ENCODE measurements at places on chromosomes 16 and 17.

- DNase-seq, result no peak
Observed at GRCh38 chr17:238071-238963, 56.9 kb upstream of the DOC2B start.

DNA sequence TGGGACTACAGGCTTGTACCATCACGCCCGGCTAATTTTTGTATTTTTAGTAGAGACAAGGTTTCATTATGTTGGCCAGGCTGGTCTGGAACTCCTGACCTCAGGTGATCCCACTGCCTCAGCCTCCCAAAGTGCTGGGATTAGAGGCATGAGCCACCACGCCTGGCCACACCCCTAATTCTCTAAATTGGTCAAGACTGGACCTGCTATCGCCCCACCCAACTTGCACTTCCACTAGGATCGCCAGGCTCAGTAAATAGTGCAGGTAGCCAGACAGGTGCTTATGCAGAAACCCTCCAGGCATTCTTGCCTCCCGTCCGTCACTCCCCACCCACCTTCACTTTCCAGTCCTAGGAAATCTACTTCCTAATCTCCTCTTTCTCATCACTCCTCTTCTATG is 481.4 kb upstream of the EEF2KMT start:
- no peak for DNase-seq

DNA sequence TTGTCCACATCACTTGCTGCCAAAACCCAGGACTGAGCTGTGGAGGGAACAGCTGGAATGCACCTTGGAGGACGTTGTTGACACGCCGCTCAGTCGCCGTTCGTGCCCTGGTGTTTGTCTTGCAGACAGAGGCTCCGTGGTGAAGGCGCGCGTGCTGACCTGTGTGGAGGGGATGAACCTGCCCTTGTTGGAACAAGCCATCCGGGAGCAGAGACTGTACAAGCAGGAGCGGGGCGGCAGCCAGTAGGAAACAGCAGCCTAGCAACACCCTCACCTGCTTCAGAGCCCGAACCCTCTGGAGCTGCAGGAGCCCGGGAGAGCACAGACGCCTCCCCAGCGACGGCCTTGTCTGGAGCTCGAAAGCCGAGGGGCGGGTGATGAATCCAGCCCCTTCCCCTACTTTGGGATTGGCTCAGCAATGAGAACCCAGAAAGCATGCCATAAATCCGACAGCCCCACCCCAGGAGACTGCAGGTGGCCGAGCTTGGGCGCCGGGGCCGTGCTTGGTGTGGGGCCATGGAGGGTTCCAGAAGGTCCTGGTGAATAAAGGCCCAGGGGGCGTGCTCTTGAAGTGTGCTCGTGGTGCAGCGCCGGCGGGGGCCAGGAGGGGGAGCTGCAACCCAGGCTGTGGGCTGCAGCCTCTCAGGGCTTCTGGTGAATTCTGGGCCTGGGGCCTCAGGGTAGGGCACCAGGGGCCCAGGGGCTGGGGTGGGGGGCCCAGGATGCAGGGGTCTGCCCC is 470 bp upstream of the CDK3 start:
- DNase-seq, result no peak

DNA sequence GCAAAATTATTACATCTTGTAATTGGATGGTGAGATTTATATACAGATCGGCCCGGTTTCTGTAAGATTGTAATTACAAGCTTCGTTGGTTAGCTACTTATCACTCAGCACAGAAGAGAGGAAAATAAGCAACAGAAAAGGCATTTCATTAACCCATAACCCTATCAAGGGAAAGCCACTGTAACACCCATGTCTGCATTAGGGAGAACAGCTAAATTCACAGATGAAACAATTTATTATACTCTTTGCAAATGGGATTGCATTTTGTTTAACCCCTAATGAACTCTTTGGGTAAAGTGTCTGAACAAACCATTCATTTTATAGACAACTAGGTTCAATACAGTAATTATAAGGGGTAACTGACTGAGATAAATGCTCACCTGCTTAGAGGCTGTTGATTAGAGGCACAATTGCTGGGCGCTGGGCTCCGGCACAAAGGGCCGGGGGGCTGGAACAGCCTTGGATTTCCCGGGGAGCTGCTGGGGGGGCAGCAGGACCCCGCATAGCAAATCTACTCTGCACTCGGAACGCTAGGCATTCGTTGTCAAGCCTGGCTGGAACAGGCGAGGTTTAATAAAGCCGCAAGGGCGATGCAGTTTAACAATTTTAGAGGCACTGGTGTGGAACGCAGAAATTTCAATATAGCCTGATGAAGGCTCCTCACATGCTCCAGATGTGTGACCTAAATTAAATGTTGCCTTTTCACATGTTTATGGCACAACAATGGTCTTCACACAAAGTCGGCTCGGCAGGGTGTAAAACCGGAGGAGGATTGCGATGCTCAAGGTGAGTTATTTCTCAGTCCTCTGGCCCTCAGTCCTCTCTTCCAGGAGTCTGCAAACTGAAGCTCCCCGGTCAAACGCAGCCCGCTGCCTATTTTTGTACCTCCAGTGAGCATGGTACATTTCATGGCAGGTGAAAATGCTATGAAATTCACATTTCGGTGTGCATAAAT is 134.0 kb upstream of the IRX6 start:
- no peak for DNase-seq

GRCh38 chr17:48131216-48131824 is 23.8 kb downstream of the SNX11 start:
- DNase-seq, result no peak

- no peak for DNase-seq
Observed at GRCh38 chr16:67040166-67040565, 11.2 kb downstream of the CBFB start.

DNA sequence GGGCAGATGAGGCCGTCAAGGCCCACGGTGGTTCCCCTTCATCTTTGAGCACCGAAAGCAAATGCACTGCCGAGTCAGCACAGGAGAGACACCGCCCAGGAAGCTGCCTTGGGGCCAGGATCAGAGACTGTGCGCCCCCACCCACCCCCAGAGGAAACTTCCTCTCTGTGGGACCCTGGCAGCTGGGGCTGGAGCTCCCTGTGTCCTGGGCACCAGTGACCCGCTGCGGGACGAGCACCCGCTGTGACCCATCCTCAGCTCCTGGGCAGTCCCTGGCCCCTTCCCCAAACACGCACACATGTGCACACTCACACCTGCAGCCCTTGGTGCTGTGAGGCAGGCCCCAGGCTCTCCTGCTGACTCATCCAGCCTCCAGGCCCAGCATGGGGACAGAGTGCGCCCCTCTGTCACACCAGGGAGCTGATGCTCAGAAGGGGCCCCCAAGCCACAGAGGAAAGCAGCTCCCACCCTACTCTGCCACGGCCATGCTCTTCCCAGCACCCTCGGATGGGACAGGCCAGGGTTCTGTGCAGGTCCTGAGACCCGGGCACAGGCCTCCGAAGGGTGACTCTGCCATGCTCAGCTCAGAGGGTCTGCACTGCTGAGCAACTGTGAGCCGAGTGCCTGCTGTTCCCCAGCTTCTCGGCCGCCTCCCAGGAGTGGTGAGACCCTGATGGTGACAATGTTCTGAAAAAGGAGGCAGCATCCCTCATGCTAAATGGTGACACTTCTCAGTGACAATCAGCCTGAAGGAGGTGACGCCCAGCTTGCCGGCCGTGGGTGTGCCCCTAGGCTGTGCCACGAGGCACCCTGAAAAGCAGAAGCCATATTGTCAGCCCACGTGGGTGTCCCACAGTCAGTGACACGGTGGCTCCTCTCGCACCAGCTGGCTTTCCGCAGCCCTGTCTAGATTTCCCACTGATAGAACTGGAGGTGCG is 3.6 kb downstream of the PIEZO1 start:
- DNase-seq, result no peak

- DNase-seq, result no peak
Observed at GRCh38 chr16:67039260-67040020, 10.5 kb downstream of the CBFB start.

DNA sequence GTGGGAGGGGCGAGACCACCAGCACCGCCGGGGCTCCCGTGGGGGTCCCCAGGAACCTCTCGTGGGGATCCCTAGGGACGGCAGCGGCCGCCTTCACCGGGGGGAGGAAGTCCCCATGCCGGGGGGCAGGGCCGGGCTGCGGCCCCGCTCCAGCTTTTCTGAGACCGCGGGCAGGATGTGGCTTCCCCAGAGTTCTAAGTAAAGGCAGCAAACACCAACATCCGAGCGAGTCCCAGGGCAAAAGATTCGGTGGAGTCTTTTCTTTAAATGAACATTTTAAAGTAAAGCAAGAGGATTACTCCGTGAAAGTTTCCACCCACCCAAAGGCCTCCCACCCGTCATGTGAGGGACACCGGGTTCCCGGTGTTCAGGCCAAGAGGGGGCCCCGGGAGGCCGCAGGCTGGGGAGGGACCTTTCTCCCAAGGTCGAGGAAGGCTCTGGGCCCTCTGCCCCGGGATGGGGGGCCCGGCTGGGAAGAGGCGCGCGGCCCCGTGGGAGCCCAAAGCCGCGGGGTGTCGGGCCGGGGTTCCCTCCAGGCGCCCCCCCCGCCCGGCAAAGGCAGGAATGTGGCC is 137.2 kb upstream of the RPH3AL start:
- DNase-seq, result no peak

DNA sequence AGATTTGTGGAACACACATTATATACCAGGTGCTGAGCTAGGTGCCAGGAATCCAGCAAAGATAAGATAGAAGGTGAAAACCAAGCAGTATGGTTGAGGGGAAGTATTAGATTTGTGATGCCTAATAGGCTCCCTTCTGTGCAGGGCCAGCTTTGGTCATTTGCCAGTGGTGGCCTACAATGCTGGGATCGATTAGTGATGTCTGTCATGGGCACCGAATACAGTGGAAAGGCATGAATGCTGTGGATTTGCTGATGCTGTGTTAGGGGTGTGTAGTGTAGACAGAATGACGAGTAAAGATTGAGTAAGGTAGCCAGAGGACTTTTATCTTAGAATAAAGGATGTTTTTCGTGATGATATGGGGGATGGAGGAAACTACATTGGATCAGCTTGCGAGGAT is 48.9 kb downstream of the SNX29 start:
- no peak for DNase-seq

GRCh38 chr17:17816240-17816814 is 20.5 kb downstream of the SREBF1 start:
- no peak for DNase-seq

- DNase-seq, result no peak
Observed at GRCh38 chr17:75225016-75225415, 19.5 kb downstream of the NUP85 start.

DNA sequence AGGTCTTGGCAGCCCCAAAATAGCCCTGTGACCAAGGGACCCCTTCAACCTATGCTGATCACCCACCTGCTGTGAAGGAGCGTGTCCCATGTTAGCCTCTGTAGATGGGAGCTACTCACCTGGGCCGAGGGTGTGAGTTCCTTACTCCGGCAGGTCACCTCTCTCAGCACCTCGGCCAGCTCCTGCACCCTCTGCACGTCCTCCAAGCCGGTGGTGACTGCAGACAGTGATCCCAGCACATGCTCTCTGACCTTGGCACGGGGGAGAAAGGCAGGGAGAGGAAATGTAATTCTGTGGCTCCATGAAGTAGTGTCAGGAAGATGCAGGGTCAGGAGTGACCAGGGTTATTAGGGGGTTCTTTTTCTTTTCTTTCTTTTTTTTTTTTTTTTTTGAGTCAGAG is 67.7 kb upstream of the BCO1 start:
- no peak for DNase-seq

GRCh38 chr17:42917236-42917603 is 16.6 kb downstream of the G6PC1 start:
- DNase-seq, result no peak

DNA sequence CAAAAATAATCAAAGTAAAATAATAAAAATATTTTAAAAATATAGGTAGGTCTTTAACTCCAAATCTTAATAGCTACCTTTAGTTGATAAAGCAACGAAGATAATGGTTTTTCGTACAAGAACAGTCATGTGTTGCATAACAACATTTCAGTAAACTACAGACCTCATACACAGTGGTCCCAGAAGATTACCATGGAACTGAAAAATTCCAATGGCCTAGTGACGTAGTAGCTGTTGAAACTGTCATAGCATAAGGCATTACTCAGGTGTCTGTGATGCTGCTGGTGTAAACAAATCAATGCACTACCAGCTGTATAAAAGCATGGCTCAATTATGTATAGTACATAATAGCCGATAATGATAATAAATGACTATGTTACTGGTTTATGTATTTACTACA is 43.9 kb downstream of the CREBBP start:
- no peak for DNase-seq

DNA sequence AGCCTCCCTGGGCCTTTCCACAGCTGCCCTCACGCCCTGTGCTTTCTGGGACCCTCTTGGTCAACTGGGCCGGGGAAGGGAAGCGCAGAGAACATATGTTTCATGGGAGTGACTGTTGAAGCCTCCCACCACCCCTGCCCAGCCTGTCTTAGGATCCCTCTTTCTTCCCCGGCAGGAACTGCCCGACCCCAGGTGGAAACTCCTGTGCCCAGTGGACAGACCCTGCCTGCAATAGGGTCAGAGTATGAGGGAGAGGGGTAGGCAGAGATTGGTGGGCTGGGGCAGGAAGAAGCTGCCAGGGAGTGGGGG is 10.5 kb downstream of the HEXIM2 start:
- DNase-seq, result no peak

GRCh38 chr16:27084307-27085028 is 17.7 kb downstream of the C16orf82 start:
- DNase-seq, result no peak

DNA sequence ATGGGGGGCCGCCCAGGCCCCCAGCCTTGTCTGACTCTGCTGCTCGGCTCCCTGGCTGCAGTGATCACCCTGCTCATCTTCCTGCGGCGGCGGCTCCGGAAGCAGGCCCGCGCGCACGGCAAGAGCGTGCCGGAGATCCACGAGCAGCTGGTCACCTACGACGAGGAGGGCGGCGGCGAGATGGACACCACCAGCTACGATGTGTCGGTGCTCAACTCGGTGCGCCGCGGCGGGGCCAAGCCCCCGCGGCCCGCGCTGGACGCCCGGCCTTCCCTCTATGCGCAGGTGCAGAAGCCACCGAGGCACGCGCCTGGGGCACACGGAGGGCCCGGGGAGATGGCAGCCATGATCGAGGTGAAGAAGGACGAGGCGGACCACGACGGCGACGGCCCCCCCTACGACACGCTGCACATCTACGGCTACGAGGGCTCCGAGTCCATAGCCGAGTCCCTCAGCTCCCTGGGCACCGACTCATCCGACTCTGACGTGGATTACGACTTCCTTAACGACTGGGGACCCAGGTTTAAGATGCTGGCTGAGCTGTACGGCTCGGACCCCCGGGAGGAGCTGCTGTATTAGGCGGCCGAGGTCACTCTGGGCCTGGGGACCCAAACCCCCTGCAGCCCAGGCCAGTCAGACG is 24.4 kb upstream of the BEAN1 start:
- DNase-seq, result no peak

DNA sequence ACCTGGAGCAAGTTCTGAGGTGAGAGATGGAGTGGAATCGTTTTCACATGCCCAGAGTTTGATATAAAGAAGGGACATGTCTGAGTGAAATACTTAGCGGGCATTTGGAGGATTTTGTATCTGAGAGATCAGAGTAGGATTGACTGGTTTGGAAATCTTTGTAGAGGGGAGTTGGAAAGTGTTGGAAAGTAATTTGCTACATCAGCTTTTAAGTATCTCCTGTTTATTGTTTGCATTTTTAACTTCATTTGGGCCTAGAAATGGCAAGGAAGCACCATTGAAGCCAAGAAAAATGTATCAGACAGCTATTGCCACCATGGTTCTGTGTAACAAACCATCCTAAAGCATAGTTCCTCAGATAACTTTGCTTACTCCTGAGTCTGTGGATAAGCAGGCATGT is 1015.1 kb upstream of the EEF2KMT start:
- DNase-seq, result no peak

Data from NCI-H446 treated with DMSO at 0.1 percent for 48 hours (cell line).